ENCODE measurements at places on chromosomes 1 and 21. TPM values are rescaled to one million over a fixed set of nuclear protein-coding genes. Genes with fewer than 3 reads are reported as not detected.

DNA sequence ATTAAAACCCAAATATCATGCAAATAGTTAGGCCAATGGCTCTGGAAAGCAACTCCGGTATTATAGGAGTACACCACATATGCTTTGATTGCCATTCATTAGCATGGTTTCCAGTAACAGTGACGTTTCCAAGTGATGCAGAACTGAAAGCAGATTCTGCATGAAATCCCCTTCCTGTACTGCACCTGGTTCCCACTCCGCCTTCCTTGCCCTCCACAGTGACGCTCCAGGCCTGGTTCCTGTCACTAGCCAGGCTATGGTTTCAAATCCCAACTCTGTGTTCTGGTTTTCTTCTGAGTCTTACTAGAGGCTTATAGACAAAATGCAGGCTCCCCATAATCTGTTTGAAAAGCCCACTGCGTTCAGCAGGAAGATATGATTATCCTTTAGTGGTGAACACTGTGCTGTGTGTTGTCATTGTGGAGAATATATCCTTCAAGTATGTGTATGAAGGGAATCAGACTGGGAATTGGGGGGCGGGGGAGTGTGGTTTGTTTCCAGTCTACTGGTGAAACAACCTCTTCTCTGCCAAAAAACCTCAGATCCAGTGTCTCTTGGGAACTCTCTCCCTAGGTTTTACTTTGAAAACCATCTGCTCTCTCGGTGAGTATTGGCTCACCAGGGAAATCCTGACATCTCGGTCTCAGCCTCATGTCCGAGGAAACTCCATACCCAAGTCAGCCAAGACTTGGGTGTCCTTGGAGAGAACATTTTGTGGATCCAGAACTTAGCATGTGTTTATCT, 78.7 kb downstream of the TYW3 start:
- no peaks in the 10 kb centered on the region for H3K4me1 ChIP-seq
- no peak for DNase-seq
- no peaks in the 10 kb centered on the region for H3K36me3 ChIP-seq
- H3K4me3 ChIP-seq: no peak overlapping the region
- H3K27ac ChIP-seq: no peak overlapping the region
- no peaks in the 10 kb centered on the region for H3K27me3 ChIP-seq

DNA sequence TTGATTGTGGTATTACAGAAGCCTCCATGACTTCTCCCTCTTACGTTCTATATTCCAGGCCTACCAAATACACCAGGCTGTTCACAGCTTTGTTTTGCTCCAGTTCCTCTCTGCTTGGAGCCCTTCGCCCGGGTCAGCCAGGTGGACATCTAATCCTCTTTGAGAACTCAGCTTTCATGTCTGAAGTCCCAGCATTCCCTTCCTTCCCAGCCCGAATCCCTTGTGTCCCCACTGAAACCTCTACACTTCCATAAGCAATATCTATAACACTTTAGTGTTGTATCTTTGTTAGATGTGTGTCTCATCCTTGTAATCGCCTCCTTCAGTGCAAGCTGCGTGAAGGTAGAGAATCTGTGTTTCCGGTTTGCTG, 1.9 kb downstream of the RNF11 start:
- H3K27ac ChIP-seq: peak overlapping the region; percentile 73
- peaks cover 12% of the 10 kb centered on the region for H3K4me1 ChIP-seq
- H3K36me3 ChIP-seq: no peaks in the 10 kb centered on the region
- no peaks in the 10 kb centered on the region for H3K27me3 ChIP-seq

DNA sequence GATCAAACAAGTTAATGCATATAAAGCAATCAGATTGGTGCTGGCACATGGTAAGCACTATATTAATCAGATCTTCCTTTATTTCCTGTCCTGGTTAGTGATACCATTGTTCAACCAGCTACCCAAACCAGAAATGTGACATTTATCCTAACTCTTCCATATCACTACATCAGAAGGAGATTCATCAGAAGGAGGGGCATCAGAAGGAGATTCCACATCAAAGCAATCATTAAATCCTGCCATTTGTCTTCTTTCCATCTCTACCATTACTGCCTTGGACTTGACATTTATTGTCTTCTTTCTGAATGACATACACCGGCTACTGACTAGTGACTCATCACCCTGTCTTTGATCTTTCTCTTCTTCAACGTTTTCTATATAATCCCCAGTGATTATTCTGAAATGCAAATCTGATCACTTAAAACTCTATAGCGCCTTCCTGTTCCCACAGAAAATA, 75.0 kb downstream of the DNM3 start:
- H3K4me1 ChIP-seq: no peaks in the 10 kb centered on the region
- H3K36me3 ChIP-seq: no peaks in the 10 kb centered on the region
- no peak overlapping the region for H3K27ac ChIP-seq
- H3K4me3 ChIP-seq: no peak overlapping the region
- no peaks in the 10 kb centered on the region for H3K27me3 ChIP-seq
- no peak for DNase-seq

GRCh38 chr1:41622859-41623732, 138.6 kb upstream of the EDN2 start:
- no peaks in the 10 kb centered on the region for H3K27me3 ChIP-seq
- no peak overlapping the region for H3K4me3 ChIP-seq
- no peak overlapping the region for H3K27ac ChIP-seq

DNA sequence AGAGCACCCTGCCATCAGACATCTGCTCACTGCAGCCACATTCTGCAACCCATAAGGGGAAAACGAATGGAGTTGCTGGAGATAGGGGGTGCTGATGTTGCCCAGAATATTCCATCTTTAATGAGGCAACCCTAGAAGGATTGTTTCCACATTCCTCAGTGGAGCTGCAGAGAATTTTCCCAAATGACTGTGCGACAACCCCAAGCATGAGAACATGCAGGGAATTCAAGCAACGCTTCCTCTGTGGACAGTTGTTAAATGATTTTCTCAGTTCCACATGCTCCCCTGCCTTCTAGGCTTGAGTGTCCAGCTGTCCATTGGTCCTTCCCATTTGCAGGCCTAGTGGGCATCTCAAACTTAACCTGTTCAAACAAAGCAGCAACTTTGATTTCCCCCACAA, 20.5 kb upstream of the UBL4B start:
- H3K4me3 ChIP-seq: no peak overlapping the region
- no peak overlapping the region for H3K27ac ChIP-seq
- peaks cover 3% of the 10 kb centered on the region for H3K4me1 ChIP-seq
- DNase-seq: no peak

GRCh38 chr1:199422206-199422605, 605.3 kb upstream of the NR5A2 start:
- H3K4me3 ChIP-seq: no peak overlapping the region
- no peaks in the 10 kb centered on the region for H3K36me3 ChIP-seq
- no peak overlapping the region for H3K27ac ChIP-seq
- no peak for DNase-seq
- no peaks in the 10 kb centered on the region for H3K27me3 ChIP-seq
- H3K4me1 ChIP-seq: no peaks in the 10 kb centered on the region

DNA sequence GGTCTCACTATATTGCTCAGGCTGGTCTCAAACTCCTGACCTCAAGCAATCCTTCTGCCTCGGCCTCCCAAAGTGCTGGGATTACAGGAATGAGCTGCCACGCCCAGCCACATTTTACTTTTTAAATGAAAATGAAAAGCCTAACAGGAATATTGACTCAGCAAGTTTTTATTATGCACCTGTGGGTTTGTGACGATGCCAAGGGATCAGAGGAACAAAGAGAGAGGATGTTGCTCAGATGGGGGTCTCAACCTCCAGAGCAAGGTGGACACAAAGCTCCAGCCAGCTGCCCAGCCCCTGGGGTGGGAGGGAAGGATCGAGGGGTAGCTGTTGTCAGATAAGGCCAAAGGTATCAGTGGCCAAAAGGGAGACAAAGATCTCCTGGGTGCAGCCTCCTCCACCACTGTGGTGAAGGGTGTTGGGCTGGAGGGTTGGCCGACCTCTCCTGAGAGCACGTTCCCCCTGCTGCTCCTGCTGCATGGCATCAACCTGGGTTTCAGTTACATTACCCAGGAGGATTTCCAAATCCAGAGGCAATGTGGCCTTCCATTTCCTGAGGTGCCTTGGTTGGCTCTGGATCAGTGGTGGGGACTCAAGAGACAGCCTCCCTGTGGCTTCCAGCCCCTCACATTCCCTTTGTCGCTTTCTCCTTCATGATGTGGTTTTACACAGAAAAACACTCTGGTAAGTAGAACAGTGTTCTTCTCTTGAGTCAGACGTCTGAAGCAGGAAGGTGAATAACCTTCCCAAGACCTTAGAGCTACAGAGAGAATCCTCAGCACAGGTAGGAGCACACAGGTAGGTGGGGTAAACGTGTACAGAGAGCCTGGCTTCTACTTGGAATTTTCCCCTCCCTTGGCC, 34.2 kb downstream of the ZNF496 start:
- no peak for DNase-seq
- no peak overlapping the region for H3K27ac ChIP-seq
- H3K4me1 ChIP-seq: no peaks in the 10 kb centered on the region
- no peak overlapping the region for H3K4me3 ChIP-seq

GRCh38 chr1:117188816-117189437, 21.8 kb downstream of the VTCN1 start:
- no peaks in the 10 kb centered on the region for H3K27me3 ChIP-seq
- H3K27ac ChIP-seq: no peak overlapping the region
- no peak for DNase-seq
- no peaks in the 10 kb centered on the region for H3K4me1 ChIP-seq
- no peak overlapping the region for H3K4me3 ChIP-seq

DNA sequence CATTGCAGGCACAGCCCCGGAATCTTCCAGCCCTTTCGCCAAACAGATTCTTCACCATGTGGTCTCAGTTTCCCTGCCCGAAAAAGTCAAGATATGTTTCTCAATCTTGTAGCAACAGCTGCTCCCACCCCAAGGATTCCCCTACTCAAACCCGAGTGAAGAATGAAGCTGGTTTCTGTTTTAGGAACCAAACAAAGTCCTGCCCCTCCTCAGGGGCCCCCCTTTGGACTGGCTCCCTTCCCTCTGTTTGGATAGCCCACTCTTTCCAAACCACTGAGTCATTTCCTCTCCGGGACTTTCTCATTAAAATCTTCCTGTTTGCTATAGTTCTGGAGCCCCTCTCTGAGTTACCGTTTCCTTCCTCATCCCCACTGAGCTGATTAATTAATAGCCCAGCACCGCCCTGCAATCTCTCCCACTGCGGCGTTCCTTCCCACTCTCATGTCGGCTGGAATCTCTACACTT, 100.9 kb downstream of the TSEN15 start:
- peak; percentile 47 for DNase-seq
- H3K36me3 ChIP-seq: no peaks in the 10 kb centered on the region
- peak overlapping the region; percentile 66 for H3K27ac ChIP-seq
- no peaks in the 10 kb centered on the region for H3K4me1 ChIP-seq

DNA sequence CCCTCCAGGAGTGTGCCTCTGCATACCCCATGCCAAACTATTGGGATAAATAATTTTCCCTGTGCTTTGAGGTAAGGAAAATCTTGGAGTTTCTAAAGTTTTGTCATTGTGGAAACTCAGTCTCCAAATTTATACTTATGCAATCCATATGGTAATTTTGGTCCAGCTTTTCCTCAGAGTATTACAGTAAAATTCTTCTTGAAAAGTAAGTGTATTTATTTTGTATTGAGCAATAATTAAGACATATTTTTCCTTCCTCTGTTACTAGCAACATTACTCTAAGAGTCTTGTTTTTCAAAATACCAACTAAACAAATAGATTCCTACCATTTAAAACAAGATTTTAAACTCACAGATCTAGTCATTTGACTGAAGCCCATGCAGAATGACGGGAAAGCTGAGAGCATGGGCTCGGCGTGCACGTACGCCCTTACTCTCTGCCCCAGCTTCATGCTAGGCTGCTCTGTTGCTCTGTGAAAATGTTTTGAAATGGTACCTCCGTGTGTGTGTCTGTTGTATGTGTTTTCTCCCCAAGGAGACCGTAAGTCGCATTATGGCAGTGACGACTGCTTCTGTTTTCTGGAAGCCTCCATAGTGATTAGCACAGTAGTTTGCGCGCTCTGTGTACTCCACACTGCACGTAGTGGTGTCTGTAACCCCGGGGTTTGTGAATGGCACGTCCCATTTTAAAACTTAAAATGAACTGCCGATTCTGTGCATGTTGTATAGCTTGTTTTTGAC, 165.3 kb downstream of the SDCCAG8 start:
- H3K4me3 ChIP-seq: peak overlapping the region; percentile 60
- no peak for DNase-seq
- H3K27ac ChIP-seq: peak overlapping the region; percentile 4
- no peaks in the 10 kb centered on the region for H3K27me3 ChIP-seq
- no peaks in the 10 kb centered on the region for H3K4me1 ChIP-seq
- no peaks in the 10 kb centered on the region for H3K36me3 ChIP-seq

DNA sequence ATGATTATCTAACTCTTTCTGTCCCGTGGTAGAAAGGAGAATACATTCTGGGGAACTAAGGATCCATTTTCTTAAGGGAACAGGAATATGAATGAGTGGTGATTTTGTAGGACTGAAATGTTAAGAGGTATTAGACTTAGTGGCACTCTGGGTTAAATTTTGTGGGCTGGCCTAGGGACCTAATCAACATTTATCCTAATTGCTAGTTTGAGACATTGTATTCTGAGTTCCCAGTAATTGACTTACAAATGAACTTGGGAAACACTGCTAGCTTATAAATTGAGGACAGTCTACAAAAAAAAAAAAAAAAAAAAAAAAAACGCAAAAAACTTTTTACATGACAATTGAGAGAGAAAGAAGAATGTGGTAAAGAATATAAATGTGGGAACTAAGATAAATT, 136.6 kb upstream of the ZP4 start:
- no peak for DNase-seq
- no peaks in the 10 kb centered on the region for H3K27me3 ChIP-seq
- no peaks in the 10 kb centered on the region for H3K36me3 ChIP-seq
- no peak overlapping the region for H3K27ac ChIP-seq
- H3K4me1 ChIP-seq: no peaks in the 10 kb centered on the region

- no peaks in the 10 kb centered on the region for H3K36me3 ChIP-seq
- no peak for DNase-seq
- no peak overlapping the region for H3K27ac ChIP-seq
- H3K4me1 ChIP-seq: no peaks in the 10 kb centered on the region
- no peaks in the 10 kb centered on the region for H3K27me3 ChIP-seq
- H3K4me3 ChIP-seq: no peak overlapping the region
Observed at GRCh38 chr21:35274923-35275322, 225.8 kb upstream of the RUNX1 start.

DNA sequence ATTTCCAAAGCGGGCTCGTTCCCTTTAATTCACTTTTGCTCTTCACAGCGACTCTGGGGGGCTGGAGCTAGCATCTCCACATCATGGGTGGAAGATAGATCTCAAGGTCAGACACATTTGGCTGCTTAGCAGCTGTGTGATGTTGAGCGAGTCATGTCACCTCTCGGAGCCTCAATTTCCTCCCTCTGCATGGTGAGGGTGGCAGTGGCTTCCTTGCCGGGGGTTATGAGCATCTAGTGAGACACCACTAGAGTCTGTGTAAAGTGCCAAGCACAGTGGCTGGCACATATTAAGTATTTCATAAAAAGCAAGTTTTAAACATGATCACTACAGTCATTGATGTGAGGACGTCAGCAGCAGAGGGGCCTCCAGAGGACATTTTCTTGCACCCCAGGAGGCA, 16.9 kb upstream of the ECE1 start:
- no peaks in the 10 kb centered on the region for H3K36me3 ChIP-seq
- DNase-seq: no peak
- H3K4me3 ChIP-seq: no peak overlapping the region
- no peaks in the 10 kb centered on the region for H3K27me3 ChIP-seq

The GBP2 gene
- 41.8 TPM for total RNA-seq

The RAB42 gene
- total RNA-seq: 3.3 TPM

The HPCAL4 gene
- total RNA-seq: 5.2 TPM

The ASPM gene
- 0.69 TPM for total RNA-seq

The SLFNL1 gene
- total RNA-seq: 0.50 TPM

The RBM34 gene
- 65.8 TPM for total RNA-seq

The LCE6A gene
- not detected for total RNA-seq

The LCE1B gene
- not detected for total RNA-seq

Measured in kidney (tissue), 22 donors.